ENCODE measurements at places on chromosomes 7 and 10. TPM values are rescaled to one million over a fixed set of nuclear protein-coding genes. Genes with fewer than 3 reads are reported as not detected.

DNA sequence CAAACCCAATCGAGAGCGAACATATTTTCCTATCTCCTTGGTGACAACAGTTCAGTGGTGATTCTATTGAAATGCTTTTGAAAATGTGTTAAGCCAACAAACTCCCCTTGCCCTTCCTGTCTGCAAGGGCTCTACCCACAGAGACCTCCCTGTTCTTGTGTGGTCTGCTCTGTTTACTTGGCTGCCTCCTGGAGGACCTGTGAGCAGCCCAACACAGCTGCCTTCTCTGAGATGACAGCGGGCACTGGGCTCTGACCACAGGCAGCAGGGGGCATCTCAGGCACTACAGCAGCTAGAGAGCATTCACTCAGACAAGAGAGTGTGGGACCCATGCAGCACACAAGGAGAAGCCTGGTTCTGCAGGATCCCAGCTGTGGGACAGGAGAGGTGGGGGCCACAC lies 416.4 kb downstream of the TCERG1L start:
- DNase-seq: no peak

Gene SYNPO2L
- total RNA-seq: not detected

- DNase-seq: no peak
These were observed 20.5 kb upstream of the VWDE start for GRCh38 chr7:12423997-12424745.

DNA sequence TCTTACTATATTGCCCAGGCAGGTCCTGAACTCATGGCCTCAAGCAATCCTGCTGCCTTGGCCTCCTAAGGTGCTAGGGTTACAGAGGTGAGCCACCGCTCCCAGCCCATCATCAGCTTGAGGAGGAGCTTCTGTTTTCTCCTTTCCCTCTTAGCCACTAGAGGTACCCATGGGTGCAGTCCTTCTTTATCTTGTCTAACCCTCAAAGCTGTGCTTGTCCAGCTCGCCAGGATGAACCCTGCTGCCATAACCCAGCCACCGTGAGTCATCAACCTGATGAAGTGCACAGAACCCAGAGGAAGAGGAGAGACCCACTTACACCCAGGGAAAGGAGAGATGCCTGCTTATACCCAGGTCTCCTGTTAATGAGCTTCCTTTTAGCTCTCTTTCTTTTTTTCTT lies 133.4 kb downstream of the CUL2 start:
- DNase-seq: no peak

Gene SH2D4B
- total RNA-seq: 0.07 TPM

GRCh38 chr7:113402005-113402404 lies 283.7 kb upstream of the SMIM30 start:
- DNase-seq: no peak

Data from activated CD4-positive, alpha-beta T cell treated with anti-CD3 and anti-CD28 coated beads, Interleukin-2, amount 10 ng/mL, durations not matched to agents 7 days and 5 days (primary cell).